Stimulated activated CD4-positive, alpha-beta T cell treated with anti-CD3 and anti-CD28 coated beads, Interleukin-2, amount 100 ng/mL, for 24 hours (primary cell): ENCODE measurements at places on chromosomes 6 and 20.

- DNase-seq: no peak
Observed at GRCh38 chr6:134741200-134741536, 208.7 kb downstream of the ALDH8A1 start.

DNA sequence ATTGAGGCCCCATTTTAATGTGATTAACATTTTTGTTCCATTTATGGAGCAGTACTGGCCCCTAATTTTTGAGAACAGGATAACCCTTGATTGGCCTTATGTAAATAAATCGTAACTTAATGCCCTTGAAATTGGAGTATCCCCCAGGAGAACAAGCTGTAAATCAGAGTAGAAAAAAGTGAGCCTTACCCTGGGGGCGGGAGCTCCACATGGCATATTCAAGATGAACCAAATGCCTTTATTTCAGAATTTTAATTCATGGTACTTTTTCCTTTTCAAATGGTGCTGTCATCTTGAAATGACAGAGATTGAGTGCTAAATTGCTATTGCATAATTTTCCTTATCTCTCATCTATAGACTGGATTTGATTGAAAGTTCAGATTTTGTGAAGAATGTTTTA lies 809.5 kb upstream of the FLRT3 start:
- no peak for DNase-seq

DNA sequence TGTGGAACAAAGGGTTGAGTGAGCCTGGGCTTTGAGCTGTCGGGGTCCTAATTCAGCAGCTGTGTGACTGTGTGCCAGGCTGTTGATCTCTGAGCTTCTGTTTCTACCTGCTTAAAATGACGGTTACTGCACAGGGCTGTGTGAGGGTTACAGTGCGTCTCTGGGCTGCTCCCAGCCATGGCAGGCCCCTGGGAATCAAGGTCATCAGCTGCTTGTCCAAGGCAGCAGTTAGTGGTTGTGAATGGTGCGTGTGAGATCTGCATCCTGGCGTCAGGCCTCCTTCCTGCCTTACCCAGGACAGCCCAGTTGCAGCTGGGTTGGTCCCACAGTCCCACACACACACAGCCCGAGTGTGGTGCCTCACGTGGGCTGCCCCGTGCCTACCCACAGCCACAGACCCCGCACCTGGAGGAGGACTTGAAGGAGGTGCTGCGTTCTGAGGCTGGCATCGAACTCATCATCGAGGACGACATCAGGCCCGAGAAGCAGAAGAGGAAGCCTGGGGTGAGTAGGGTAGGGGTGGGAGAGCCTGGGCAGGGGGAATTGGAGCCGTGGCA lies 15.6 kb downstream of the GTSF1L start:
- DNase-seq: no peak

GRCh38 chr6:111721753-111722154 lies 116.1 kb upstream of the TRAF3IP2 start:
- DNase-seq: peak; percentile 53

GRCh38 chr6:40713002-40713719 lies 126.0 kb upstream of the LRFN2 start:
- no peak for DNase-seq

GRCh38 chr6:81252231-81252630 lies 500.2 kb downstream of the TENT5A start:
- no peak for DNase-seq
